ENCODE measurements at places on chromosomes 3 and 15.

- no peak for DNase-seq
These were observed 160.1 kb upstream of the PDZRN3 start for GRCh38 chr3:73784686-73785392.

- DNase-seq = no peak
These were observed 3.8 kb downstream of the SKOR1 start for GRCh38 chr15:67828969-67829646.

- DNase-seq = no peak
These were observed 89.4 kb upstream of the RGMA start for GRCh38 chr15:93178371-93178770.

- no peak for DNase-seq
These were observed 777.6 kb downstream of the PLOD2 start for GRCh38 chr3:145383416-145383815.

- DNase-seq = no peak
These were observed 129.7 kb upstream of the CDIN1 start for GRCh38 chr15:36449662-36450145.

DNA sequence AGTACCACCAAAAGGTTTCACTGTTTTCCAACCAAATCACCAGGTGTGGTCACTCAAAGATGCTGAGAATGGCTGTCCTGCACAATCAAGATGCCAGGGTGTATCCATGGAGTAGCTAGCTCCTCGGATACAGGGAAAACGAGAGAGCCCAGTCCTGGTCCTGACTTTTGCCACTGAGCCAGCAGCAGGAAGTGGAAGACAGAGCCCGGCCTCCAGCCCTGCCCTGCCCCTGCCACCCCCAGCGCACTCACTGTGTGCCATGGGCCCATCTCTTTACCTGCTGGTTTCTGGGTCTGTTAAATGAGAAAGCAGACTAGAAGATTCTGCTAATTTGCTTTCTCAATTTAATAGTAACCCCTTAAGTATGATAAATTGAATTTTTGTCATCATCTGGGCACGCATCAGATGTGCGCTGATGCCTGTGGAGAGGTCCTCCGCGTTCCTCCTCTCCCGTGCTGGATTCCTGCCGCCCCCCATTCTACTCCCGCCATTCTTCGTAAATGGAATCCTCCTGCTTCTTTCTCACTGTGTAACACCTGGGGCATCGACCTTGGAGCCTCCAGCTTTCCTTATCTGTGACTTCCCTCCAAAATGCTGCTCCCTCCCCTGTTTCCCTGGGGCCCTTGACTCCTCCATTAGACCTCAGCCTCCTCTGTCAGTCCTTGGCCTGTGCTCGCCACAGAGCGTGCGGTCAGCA is 18.0 kb downstream of the TNFAIP8L3 start:
- DNase-seq = no peak

GRCh38 chr3:178231645-178232044 is 304.6 kb upstream of the KCNMB2 start:
- no peak for DNase-seq

- DNase-seq = no peak
These were observed 59.0 kb upstream of the GSK3B start for GRCh38 chr3:120153294-120153693.

DNA sequence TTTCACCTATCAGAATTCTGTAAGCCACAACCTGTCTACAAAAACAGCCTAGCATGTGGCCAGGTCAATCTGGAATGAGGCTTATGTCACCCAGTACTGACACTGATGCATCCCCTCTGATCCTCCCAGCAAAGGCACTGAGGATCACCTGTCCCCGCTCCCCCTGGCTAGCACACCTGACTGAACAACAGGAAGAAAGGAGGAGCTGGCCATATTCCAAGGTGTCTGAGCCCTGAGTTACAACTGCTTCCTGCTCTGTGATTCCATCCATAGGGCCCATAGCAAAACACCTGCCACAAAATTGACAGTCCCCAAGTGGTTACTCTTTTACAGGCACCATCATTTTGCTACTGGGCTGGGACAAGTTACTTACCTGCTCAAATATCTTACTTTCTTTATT is 555.5 kb upstream of the CFAP20DC start:
- no peak for DNase-seq

- DNase-seq = peak; percentile 10
These were observed 3.4 kb downstream of the TMCC1 start for GRCh38 chr3:129890125-129890524.

DNA sequence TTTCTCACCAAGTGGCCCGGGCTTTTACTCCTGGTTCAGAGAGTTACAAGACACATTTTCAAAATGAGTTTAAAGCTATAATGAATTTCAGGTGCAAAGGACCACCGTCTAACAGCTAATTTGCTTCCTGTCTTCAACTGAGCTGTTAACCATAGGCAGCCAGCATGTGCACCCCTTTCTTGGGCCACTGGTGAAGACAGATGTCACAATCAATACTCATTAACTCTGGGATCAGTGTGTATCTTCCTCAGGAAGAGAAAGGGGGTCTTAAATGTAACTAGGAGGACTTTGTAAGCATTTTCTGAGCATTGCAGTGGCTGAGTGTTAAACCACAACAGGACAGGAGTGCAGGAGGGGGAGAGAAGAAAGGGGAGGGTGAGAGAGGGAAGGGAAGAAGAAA is 750.7 kb upstream of the CFAP20DC start:
- DNase-seq = no peak

DNA sequence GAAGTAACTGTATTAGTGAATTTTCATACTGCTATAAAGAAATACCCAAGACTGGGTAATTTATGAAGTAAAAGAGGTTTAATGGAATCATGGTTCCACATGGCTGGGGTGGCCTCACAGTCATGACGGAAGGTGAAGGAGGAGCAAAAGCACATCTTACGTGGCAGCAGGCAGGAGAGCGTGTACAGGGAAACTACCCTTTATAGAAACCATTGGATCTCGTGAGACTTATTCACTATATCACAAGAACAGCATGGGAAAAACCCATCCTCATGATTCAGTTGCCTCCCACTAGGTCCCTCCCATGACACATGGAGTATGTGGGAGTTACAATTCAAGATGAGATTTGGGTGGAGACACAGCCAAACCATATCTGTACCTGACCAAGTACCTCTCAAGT is 812.3 kb upstream of the ALCAM start:
- DNase-seq = no peak

DNA sequence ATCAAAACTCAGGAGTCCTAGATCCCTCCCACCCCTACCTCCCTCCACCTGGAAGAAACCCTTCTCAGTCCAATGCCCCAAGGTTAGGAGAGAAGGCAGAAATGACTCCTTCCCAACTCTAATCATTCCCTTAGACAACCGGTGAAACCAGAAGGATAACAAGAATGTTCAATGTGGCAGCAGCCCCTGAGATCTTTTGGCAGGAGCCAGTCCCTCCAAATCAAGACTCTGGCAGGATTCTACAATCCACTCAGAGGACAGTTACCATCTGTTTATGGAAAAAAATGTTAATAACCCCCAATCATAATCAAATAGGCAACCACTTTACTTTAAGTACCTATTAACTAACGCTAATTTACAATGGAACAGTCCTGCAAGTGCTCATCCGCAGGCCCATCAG is 136.5 kb downstream of the NTRK3 start:
- DNase-seq = no peak

DNA sequence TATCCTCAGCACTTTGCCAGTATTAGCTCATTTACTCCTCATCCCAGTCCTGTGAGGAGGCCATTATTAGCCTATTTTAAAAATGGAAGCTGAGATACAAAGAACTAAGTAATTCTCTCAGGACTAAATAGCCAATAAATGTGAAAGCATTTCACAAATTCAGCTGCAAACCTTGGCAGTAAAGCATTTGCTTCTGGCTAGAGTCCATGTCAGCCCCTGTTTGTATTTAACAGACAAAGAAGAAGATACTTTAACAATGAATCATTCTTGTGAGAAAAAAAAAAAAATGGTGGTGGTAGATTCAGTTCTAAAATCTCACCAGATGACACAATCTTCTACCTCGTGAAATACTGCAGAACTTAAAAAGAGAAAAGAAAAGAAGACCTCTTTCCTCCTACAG is 85.0 kb upstream of the CNTN6 start:
- no peak for DNase-seq

DNA sequence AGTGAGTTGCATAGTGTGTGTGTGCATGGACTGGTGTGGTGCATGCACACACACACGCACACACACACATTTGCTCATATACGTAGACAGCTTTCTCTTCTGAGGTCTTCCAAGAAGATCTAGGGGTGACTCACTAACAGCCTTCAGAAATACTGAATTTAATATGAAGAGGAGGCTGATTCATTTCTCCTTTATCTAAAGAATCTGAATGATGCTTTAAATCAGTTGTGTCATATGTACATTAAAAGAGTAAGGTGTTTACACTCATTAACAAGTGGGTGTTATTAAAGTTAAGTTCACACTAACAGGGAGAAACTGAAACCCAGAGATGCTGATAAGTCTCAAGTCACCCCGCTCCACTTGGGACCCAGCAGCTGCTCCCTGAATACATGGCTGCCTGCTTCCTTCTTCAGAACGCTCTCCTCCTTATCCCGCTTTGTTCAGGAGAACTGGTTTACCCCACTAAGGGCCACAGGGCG is 22.0 kb downstream of the TMPRSS7 start:
- peak; percentile 33 for DNase-seq

DNA sequence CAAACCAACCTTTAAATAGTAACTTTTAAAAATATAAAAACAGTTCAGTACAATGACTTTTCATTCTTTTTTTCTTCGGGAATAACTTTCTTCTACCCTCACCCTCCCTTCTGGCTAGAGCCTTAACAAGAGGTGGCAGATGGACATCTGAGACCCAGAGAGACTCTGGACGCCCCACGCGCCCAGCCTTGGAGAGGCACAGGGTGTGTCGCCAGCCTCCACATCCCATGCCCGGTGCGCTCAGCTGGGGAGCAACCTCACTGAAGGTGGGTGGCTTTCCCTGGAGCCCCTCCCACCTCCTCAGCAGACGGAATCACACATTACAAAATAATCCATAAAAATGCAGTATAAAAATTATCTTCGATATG is 49.5 kb downstream of the TLE3 start:
- DNase-seq = no peak

GRCh38 chr3:40624189-40624769 is 99.5 kb downstream of the ZNF621 start:
- DNase-seq = no peak

DNA sequence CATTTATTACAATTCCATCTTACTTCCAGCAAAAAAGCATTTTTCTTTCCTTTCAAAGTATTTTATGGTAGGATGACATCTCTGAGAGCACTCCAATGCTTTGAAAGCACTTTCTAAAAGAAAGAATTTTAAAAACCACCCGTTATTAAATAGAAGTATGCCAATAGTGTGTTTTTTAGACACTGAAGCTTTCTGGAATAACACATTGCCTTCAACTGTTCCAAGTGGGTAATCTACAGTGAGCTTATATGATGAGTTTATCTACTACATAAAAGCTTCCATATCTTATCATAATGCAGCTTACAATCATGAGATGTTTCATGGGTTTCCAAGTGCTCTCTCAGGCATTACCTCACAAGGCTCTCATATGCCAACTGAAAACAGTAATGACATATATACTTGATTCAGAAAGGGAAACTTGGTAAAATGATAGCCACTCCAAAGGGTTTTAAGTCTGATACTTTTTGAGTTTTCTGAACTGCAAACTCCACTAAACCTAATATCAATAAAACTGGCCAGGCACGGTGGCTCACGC is 14.1 kb downstream of the CMTM6 start:
- DNase-seq = no peak

GRCh38 chr3:167113035-167113830 is 266.9 kb downstream of the ZBBX start:
- no peak for DNase-seq

GRCh38 chr3:186517218-186517617 is 27.0 kb downstream of the CRYGS start:
- no peak for DNase-seq

- no peak for DNase-seq
These were observed 8.5 kb upstream of the UBXN7 start for GRCh38 chr3:196440696-196441095.

DNA sequence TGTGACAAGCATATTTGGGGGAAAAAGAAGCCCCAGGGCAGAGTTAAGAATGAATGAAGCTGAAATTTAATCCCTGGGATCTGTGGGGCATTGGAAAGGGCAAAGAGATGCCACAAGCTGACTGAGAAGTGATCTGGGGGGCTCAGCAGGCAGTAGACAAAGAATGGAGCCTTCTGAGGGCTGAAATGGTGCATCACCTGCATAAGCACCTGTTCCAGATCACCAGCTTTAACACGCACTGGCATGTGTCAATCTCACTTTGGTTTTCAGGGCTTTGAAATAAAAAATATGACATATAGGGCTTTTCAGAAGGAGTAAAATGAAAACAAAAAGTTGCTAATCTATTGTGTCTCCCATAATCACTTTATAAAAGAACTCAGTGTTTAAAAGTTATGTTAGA is 210.8 kb upstream of the ARHGEF26 start:
- DNase-seq = no peak

- peak; percentile 71 for DNase-seq
These were observed at the start of gene TMEM62 for GRCh38 chr15:43133430-43134156. Gene TMEM62, plus strand, starts transcription at chr15:43133586. Its CDS starts 217 bp downstream, at chr15:43133803.

GRCh38 chr3:131387796-131388489 is 6.4 kb downstream of the NUDT16 start:
- no peak for DNase-seq

GRCh38 chr15:63524316-63525015 is 20.1 kb downstream of the USP3 start:
- no peak for DNase-seq

DNA sequence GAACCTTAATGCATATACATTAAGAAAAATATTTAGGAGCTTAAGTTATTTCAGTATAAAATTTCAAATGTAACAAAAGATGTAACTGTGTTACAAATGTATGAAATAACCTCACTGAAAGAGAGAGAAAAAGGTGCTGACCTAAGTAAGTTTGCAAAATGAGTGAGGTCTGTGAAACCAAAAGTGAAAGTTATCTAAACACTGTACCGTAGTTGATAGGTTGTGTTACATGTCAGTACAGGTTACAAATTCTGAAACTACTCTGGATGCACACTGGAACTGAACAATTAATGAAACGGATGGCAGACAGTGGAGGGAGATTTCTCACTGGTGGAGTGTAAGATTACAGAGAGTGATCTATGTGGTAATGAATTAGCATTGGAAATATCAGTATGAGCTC is 420.7 kb downstream of the ZNF385D start:
- DNase-seq = peak; percentile 0

GRCh38 chr3:106114848-106115247 is 246.0 kb upstream of the CBLB start:
- no peak for DNase-seq

GRCh38 chr15:62279041-62279440 is 114.0 kb upstream of the C2CD4B start:
- DNase-seq = no peak

- DNase-seq = no peak
These were observed 137.5 kb upstream of the FOXB1 start for GRCh38 chr15:59866642-59867041.
